WERI-Rb-1 (cell line): ENCODE measurements at places on chromosomes 2 and 18.

DNA sequence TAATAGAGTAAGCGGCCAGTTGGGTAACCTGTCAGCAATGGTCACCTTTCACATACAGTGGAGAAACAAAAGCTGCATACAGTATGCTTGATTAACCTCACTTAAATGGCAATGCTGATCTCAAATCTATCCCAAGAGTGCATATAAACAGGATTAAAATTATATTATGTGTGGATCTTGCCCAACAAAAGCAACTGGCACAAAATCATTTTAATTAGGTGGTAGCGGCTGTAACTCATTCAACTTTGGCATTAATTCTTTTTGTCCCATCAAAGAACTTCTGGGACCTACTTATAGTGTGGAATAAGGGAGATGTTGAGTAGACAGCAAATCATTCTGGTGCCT, 167.8 kb upstream of the VRK2 start:
- no peak for DNase-seq

DNA sequence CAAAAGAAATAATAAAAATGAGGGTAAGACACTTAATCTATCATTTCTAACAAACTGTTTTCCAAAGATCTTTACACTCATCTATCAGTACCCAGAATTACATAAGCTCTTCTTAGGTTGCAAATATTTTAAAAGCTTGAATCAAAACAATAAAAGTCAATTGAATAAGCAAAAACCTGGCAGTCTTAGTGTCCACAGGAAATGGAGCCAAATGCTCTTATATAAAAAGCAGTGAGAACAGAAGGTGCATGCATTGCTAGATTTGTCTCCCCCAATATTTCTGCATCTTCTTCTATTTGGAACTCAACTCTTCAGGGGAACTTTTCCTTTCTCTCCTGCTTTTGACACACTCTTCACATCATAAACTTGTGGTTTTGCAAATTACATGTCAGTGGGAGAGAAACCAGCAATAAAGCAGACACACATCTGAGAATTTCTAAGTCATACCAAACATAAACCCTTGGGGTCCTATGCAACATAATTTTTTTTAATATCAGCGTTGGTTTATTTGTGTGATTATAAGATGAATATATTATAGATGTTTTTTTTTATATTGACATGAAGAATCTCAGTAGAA, 343.9 kb upstream of the ACVR2A start:
- no peak for DNase-seq

DNA sequence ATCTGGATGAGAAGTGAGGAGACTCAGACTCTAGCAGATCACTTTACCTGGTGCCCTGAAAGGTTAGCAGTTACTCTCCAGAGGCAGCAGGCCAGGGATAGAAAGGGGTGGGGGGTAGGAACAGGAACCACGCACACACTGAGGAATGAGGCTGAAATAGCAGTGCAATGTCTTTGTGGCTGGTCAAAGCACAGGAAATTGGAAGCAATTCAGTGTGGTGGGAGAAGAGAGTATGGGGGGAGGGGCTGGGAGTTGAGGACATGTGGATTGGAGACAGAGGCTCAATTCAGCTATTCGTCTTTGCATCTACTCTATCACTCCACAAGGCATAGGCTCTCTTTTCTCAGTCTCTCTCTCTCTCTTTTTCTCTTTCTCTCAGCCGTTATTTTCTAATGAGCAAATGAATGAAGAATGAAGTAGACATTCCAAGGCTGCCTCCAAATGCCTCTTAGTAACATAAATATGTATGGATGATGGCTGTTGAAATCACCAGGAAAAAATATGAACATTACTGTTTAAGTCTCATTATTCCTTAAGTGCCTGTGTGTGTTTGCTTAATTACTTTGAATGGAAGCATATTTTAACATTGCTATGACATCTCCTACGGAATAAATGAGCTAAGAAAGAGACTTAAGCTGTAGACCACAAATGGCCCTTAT, 979.4 kb downstream of the TSN start:
- DNase-seq, result no peak

DNA sequence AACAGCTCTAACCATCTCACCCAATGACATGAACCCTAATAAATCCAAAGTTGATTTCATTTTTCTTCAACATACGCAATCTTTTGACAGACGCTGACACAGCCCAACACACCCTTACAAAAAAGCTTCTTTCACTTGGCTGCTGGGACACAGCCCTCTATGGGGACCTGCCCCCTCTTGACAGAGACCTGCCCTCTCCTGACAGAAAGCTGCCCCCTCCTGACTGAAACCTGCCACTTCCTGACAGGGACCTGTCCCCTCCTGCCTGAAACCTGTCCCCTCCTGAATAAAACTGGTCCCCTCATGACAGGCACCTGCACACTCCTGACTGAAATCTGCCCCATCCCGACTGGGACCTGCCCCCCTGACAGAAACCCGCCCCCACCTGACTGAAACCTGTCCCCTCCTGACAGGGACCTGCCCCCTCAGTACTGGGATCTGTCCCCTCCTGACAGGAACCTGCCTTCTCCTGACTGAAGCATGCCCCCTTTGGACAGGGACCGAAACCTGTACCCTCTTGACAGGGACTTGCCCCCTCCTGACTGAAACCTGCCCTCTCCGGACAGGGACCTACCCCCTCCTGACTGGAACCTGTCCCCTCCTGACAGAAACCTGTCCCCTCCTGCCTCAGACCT, 87.9 kb downstream of the PXDN start:
- peak; percentile 55 for DNase-seq

DNA sequence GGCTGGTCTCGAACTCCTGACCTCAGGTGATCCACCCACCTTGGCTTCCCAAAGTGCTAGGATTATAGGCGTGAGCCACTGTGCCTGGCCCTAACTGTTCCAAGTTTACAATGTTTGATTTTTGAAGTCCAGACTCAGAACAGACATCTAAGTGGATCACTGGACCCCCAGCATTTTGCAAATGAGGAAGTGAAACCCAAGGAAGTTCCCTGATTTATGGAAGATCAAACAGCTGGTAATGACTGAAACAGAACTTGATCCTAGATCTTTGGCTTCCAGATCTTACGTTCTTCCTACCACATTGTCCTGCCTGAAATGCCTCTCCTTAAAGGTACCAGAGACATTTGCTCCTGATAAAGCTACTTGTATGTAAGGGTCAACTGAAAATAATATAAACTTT, 58.3 kb upstream of the NCOA1 start:
- no peak for DNase-seq

DNA sequence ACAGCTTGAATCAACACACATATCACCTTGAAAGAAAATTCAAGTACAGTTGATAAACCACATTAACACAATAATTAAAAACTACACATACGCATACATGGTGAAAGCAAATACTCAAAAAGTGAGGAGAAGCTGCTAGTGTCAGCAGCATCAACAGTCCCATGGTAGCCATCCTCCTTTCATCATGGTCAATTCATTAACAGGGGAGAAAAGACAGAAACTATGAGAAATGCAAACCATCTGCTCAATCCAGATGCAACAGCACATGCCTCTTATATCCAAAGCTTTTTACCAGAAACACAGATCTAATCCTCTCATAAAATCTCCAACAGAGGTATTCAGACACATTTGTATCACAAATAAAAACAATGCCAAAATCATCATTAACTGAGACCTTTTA, 81.9 kb upstream of the CHRNA1 start:
- no peak for DNase-seq
